ENCODE measurements at places on chromosomes 5 and 9.

GRCh38 chr5:43007911-43008362 lies 32.2 kb downstream of the ANXA2R start:
- DNase-seq: peak; percentile 91

- DNase-seq: no peak
Measured at GRCh38 chr5:113182658-113183344, 206.2 kb downstream of the DCP2 start.

DNA sequence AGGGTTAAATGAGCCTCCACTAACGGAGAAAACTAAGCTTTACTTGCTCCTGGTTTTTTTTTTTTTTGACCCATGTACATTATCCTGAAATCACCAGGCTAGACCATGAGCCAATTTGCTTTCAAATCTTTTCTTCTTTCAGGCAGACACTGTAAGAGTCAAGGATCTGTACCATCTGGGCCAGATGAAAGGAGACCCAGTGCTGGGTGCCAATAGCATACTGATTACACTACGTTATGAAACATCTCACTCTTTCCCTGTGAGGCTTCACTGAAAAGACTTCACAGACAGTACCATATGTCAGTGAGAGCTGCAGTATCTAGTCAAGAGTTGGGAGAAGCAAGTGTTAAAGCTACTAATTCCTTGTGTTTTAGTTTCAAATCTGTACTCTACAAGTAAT lies 161.2 kb upstream of the PTPRD start:
- DNase-seq: no peak

DNA sequence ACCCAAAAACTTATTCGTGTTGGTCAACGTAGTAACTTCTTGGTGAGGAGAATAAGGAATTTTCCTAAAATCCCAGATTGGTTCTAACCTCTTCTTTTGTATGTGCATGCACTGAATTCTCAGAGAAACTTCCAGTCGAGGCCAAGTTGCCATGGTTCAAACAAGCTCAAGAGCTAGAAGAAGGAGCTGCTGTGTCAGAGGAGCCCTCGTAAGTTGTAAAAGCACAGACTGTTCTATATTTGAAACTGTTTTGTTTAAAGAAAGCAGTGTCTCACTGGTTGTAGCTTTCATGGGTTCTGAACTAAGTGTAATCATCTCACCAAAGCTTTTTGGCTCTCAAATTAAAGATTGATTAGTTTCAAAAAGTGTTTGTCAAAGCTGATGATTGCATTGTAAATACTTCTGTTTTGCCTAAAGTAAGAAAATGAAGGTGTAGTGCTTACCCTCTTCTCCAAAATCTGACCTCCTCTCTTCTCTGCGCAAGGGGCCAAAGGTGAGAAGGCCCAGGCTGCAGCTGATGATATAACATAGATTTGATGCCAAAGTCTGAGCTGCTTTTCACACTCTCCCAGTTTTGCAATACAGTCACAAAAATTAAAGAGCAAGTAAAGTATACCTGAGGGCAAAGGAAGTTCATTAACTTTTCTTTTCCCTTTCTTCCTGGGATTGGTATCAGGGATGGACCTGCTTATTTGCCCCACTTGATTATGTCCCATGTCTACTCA lies 210.8 kb downstream of the ADAMTSL1 start:
- DNase-seq: no peak

GRCh38 chr5:37900692-37901091 lies 60.9 kb upstream of the GDNF start:
- DNase-seq: peak; percentile 1

- peak; percentile 27 for DNase-seq
Measured at GRCh38 chr9:78296201-78296892, 578 bp upstream of the PSAT1 start.

- no peak for DNase-seq
Measured at GRCh38 chr5:10753178-10753577, 7.9 kb downstream of the DAP start.

- peak; percentile 39 for DNase-seq
Measured at GRCh38 chr9:76905791-76906646, at the start of gene PRUNE2. TSS of gene PRUNE2 (minus strand) at chr9:76906114. CDS start at chr9:76905963, 151 bp downstream.
